Activated CD8-positive, alpha-beta memory T cell treated with anti-CD3 and anti-CD28 coated beads for 4 hours (primary cell): ENCODE measurements at places on chromosomes 16 and 17.

GRCh38 chr16:28923231-28923587 lies 1.8 kb downstream of the RABEP2 start:
- DNase-seq, result no peak

- DNase-seq, result no peak
Measured at GRCh38 chr17:19386051-19386929, 700 bp downstream of the MFAP4 start.

GRCh38 chr17:9934331-9934730 lies 29.3 kb upstream of the RCVRN start:
- DNase-seq, result no peak

- no peak for DNase-seq
Measured at GRCh38 chr16:71880176-71880575, 3.8 kb downstream of the ZNF821 start.

DNA sequence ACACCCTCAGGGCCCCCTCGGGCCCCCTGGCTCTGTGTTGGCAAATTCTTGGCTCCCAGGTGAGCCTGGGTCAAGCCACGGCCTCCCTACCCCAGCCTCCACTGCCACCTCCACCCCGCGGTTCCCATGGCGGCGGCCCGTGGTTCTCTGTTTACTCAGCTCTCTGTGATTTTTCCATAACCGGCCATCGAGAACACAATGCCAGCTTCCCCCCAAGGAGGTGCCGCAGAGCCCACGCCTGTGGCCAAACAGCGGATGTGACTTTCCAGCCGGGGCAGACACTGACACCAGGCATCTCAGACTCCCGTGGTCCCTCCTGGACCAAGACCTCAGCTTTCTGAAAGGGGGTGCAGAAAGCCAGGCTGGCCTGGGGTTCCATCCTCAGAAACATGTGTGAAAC lies 21.6 kb upstream of the ATP2A3 start:
- no peak for DNase-seq

GRCh38 chr17:57699751-57700219 lies 45.3 kb downstream of the CCDC182 start:
- DNase-seq, result no peak

DNA sequence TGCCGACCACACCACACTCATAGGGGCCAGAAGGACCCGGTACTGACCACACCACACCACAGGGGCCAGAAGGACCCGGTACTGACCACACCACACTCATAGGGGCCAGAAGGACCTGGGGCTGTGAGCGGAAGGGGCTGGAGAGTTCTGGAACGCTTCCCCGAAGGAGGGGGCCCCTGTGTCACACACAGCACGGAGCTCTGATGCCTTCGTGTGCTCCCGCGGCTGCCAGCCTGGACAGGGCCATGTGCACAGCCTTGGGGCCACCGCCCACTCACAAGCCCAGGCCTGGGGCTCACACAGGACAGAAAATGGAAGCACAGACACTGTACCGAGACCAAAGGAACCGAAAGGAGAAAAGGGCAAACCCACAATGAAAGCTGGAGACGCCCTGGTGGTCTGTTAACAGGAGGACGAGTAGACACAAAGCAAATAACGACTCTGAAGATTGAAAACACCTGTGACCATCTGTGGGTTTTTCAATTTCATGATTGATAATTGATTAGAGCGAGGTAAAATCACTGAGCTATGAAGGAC lies 106.5 kb upstream of the METRNL start:
- no peak for DNase-seq

- no peak for DNase-seq
Measured at GRCh38 chr17:15651583-15652110, 32.1 kb upstream of the FBXW10B start.

DNA sequence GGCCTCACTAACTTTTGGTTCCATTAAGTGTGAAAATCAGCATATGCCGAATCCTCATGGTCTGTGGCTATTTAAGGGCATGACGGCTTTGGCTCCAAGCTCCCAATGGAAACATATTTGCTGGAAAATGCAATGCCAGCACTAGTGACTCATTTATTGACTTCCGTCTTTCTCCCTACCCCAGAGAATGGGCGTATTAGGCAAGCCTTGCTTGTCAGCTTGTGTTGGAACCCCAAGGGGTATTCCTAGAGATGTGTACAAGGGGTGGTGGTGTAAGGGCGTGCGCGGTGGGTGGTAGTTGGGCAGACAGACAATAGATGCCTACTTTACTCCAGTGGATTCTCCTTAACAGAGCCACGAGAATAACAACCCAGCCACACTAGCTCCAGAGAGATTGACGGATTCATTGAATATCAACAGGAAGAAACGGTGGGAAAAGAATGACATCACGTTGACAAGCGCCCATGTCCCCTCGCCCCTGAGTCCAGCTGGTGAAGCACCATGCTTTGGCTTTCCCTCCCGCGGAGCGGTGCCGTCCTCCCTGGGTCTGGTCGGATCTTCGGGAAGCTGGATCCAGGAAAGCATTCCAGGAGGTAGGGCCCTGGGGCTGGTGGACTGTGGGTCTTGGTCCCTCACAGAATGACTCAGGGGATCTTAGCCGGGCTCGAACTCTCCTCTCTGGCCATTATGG lies 10.3 kb downstream of the CD300LB start:
- DNase-seq, result no peak

DNA sequence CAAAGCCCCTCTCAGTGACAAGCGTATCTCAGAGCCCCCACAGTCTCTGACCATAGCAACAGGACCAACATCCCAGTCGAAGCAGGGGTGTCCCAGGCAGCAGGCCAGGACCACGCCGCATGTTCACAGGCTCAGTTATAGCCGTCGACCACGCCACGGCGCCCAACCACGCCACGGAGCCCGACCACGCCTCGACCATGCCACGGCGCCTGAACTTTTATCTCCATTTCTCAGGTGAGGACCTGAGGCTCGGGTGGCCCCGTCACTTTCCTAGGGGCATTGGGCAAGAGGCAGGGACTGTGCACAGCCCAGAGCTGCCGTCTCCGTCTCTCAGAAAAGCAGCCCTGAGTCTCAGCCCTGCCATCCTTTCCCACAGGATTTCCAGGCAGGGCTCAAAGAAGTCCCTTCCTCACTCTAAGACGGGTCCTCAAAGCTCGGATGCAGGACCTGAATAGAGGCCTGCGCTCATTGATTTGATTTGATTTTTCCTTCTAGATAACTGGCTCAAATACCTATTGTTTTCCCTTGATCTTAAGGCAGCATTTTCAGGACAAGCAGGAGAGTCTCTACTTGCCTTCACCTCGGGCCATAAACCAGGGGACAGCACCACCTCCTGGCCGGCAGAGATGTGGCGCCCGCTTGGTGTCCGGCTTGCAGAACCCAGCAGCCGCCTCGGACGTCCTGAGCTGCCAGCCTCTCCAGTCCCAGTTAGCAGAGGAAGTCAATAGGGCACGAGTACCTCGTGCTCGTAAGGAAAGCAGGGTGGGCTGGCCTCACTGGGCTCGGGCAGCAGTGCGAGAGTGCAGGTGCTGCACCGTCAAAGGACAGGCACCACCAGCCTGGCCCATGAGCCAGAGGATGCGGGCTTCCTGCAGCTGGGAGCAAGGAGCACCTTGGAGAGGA lies 38.8 kb downstream of the C16orf95 start:
- no peak for DNase-seq

GRCh38 chr17:81314398-81315081 lies 19.4 kb upstream of the SLC38A10 start:
- no peak for DNase-seq

DNA sequence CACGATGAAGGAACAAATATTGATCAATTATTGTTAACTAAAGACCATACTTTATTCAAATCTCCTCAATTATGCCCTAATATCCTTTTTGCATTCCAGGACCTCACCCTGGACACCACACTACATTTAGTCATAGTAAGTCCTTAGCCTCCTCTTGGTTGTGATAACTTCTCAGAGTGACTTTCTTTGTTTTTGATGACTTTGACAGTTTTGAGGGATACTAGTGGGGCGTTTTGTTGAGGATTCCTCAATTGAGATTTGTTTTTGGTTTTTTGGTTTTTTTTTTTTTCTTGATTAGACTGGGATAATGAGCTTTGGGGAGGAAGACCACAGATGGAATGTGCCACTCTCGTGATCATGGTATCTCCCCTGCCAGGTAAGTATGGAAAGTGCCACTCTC lies 105.5 kb downstream of the SOX9 start:
- DNase-seq, result no peak

GRCh38 chr17:55340176-55340575 lies 75.4 kb downstream of the HLF start:
- no peak for DNase-seq

DNA sequence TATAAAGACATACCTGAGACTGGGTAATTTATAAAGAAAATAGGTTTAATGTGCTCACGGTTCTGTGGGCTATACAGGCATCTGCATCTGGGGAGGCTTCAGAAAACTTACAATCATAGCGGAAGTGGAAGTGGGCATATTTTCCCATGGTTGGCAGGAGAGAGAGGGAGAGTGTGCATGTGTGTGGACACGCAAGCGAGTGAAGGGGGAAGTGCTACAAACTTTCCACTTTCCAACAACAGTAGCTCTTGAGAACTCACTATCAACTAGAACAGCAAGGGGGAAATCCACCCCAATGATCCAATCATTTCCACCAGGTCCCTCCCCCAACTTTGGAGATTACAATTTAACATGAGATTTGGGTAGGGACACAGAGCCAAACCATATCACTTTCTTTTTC lies 11.1 kb downstream of the TAOK1 start:
- DNase-seq, result no peak

DNA sequence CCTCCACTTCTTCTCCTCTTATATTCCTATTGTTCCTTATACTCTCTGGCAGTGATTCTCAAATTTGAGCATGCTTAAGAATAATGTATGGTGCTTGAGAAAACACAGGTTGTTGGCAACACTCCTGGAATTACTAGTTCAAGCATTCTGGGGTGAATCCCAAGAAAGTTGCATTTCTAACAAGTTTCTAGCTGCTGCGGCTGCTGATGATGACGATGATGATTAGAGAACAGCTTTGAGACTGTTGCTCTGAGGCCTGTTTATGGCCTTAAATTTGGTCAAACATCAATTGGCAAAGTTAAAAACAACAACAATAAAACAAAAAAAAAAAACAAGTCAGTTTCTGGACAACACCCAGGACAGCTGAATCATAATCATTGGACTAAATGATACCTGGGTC lies 961.9 kb downstream of the CDH11 start:
- no peak for DNase-seq

DNA sequence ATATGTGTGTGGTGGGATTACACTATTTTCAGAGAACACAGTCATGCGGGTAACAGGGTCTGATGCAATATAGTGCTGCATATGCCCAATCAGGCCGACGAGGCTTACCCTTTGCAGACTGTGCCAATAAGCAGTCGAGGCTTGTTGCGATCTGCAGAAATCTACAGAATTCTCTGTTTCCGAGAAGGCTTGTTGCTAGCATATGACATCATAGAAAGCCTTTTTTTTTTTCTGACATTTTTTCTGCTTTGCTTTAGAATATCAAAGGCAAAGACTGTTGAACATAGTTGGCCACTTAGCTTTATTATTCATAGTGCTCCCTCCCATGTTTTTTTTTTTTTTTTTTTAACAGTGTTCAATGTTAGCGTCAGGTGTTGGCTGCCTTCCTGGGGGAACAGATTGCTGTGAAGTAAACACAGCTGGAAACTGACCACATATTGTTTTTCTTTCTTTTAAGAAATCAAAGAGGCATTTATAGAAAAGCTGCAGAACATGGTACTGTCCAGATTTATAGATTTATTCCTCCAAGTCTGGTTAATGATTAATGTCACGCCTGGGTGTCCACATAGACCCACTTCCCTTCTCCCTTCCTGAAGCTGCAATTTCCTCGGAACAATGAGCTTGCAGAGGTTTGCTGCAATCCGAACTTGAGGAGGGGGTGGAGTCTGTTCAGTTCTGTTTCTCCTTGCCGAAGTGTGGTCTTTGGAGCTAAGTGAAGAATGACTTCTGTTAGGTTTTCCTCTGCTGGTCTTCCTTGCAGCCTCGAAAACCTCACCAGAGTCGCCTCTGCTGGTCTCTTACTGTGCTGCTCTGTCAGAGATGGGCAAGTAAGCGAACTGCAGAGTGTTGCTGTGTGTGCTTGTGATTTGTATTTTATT lies 87.3 kb downstream of the MAP2K6 start:
- DNase-seq, result no peak
